Activated T-helper 1 cell treated with anti-CD3 and anti-CD28 coated beads, Interleukin-2, amount 50 U/mL, for 16 hours (primary cell): ENCODE measurements at places on chromosomes 7 and 10.

- no peak for DNase-seq
These were observed 21.9 kb downstream of the NAPEPLD start for GRCh38 chr7:103127006-103127405.

DNA sequence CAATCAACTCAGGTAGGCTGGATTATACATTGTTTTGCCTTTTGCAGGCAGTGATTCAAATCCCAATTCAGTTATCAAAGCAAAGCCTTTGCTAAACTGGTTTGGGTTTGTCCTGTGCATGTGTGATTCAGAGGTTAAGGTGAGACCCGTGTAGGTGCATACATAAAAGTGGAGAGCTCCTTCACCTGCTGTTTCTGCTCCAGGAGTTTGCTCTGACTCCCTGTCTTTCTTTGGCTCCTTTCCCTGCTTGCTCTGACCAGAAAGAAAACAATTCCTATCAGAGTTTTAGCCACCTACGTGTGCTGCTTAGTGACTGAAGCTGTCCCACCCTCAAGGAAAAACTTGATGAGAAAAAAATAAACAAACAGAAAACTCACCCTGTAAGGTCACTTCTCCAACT lies 101.1 kb downstream of the TPST1 start:
- no peak for DNase-seq

GRCh38 chr7:99677013-99677647 lies 2.7 kb downstream of the CYP3A5 start:
- DNase-seq = no peak

- no peak for DNase-seq
These were observed 61.9 kb upstream of the CACUL1 start for GRCh38 chr10:118816471-118817168.
